Putamen (tissue), 1 donor: ENCODE measurements at places on chromosomes 2 and 18.

DNA sequence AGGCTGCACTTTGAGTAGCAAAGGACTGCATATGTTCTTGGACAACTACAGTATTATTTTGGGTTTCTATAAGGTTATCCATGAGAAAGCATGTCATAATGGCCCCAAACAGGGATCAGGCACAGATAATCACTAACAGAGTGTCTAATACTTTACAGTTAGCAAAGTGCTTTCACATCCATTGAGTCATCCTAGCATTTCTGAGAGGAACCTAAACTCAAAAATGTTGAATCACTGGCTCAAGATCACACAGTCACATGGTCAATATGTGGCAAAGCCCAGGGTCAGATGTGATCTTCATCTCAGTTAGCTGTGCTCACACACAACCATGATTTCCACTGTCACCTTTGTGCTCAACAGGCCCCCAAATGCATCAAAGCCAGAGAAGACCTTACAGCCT is 156.1 kb upstream of the VRK2 start:
- no peak for DNase-seq

GRCh38 chr2:32947484-32948143 is 861 bp downstream of the LTBP1 start:
- DNase-seq = no peak

DNA sequence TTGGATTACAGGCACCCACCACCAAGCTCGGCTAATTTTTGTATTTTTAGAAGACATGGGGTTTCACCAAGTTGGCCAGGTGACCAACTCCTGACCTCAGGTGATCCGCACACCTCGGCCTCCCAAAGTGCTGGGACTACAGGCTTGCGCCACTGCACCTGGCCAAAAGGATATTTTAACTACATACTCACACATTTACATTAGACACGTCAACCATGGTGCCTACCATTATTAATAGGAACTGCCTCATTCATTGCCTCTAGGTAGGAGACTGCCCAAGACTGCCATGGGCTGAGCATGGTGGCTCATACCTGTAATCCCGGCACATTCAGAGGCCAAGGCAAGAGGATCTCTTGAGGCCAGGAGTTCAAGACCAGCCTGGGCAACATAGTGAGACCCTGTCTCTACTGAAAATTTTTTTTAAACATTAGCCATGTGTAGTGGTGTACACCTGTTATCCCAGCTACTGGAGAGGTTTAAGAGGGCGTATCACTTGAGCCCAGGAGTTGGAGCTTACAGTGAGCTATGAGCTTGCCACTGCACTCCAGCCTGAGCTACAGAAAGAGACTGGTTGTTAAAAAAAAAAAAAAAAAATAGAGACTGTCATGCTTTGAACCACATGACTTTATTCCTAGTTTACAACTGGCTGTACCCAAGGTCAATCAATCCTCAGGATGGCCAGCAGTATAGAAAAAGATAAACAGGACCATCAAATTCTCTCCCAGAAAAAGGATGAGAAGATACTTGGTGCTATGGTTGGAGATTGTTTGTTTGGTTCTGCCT is 31.1 kb upstream of the EPC2 start:
- DNase-seq = no peak

GRCh38 chr18:79378536-79379250 is 17.0 kb upstream of the NFATC1 start:
- peak; percentile 62 for DNase-seq

GRCh38 chr2:209642146-209642820 is 129.3 kb upstream of the UNC80 start:
- no peak for DNase-seq

DNA sequence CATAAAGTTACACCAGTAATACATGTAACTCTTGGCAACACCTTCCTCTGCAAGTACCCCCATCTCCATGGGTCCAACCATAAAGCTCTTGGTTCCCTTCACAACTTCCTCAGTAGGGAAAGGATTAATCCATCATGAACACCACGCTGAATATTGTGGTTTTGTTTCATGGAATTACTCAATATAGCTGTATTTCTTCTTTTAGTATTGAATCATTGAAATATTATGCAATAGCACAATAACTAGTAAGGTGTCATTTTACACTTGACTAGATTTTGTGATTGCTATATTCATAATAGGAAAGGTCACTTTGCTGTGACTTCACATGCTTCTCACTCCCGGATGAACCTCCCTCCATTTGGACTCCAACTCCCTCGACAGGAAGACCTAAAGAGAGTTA is 29.7 kb upstream of the PID1 start:
- DNase-seq = no peak

GRCh38 chr2:110657724-110658305 is 20.0 kb downstream of the BUB1 start:
- DNase-seq = no peak

DNA sequence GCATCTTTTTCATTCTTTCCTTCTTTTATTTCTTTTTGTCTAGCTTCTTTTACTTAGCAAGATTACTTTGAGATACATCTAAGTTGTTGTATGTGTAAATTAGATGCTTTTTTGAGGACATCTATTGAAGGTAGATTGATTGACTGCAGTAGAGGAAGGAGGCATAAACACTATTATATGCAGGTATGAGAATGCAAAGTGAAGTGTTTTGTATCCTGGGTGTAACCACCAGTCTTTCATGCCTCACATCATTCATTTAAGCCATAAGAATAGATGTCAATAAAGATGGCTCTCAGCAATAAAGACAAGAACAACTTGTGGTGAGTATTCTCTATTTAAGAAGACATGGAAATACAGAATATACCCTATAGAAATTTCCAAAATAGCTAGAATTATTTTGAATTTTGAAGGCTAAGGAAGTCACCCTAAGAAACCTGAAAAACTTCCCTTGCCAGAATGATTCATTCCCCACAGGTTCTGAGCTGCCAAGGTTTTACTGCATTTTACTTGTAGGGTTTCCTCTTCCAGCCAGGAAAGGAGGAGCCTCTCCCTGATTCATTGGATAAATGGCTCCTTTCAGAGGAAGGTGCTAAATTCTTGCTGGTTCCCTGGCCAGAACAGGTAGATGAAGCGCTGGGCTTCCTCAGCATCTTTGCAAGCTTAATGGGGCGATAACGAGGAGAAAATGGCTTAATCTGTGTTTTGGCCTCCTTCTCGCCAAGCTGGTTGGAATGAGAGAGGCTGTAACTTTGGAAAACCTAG is 279.8 kb upstream of the SLC14A2 start:
- DNase-seq = no peak

DNA sequence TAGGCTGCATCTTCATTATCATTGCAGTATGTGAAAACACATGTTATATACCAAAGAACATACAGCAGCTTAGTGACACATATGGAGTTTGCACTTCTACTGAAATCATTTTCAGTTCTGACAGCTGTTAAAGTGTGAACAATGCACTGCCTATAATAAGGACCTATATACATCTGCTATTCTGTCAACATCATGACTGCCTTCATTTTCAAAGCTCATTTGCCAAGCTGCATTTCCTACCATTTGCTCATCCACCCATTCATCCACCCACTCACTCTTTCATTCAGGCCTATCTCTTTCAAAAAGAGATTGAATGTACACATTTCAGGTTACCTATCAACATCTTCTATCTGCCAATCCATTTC is 81.7 kb upstream of the STK17B start:
- DNase-seq = no peak

DNA sequence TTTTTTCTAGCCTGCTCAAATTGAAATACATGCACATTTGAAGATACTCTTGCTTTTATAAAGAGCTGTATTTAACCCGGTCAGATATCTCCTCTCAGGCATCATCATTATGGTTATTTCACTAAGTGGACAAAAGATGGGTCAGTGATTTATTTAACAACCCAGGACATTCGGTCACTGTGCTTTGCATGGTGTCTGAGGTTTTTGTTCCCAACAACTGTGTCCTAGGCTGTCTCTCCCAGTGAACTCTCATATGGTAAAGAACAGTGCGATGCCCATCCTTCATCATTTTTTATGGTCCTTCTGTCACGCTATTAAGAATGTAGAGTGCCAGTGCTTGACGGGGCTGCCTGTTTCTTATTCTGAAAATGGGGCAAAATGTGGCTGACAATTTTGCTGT is 372.4 kb downstream of the PTPRM start:
- DNase-seq = no peak

DNA sequence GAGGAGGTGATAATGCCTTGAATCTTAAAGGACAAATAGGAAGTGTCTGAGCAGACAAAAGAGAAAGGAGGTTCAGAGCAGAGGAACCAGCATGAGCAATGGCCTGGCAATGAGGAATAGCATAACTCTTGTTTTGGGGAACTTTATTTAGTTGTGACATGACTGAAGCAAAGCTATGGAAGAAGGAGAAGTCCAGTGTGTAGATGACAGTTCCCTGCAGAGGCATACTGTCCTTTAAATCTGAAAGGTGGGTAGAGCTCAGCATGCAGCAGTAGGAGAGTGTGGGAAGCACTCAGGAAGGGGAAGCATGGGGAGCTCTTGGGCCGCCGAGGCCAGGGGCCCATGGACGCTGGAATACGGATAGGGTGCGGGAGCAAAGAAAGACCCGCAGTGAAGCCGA is 173.8 kb downstream of the SEPTIN10 start:
- DNase-seq = no peak

DNA sequence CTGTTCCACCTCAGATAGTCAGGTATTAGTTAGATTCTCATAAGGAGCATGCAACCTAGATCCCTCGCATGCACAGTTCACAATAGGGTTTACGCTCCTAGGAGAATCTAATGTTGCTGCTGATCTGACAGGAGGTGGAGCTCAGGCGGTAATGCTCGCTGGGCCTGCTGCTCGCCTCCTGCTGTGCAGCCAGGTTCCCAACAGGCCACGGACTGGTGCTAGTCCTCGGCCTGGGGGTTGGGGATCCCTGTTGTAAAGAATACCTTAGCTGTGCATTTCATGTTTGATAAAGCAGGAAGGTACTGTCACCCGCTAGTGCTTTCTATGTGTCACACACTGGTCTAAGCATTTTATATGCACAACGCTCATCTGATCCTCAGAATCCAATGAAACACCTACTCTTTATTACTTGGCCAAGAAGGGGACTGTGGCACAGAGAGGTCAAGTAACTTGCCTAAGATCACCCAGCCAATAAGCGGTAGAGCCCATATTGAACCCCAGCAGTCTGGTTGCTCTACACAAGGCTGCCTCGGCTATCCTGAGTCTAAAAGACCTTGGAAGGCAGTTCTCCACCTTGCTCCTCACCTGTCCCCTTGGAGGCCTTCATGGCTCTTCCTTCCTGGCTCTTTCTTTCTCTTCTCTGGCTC is 35.8 kb downstream of the SLC4A3 start:
- DNase-seq = no peak

GRCh38 chr2:181554061-181554830 is 97.1 kb downstream of the ITGA4 start:
- no peak for DNase-seq

- peak; percentile 34 for DNase-seq
These were observed 598 bp upstream of the CEP68 start for GRCh38 chr2:65055422-65056214.

DNA sequence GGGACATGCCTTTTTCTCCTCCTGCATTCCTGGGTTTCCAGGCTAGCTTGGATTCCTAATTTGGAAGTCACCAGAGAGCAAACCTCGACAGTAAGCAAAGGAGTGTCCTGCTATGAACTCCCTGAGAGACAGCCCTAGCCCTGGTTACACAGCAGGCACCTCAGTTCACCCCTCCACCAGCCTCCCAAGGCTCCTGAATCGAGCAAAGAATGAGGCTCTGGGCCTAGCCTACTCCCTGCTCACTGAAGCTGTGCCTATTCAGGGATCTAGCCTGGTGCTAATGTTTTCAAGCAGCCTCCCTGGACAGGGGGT is 66.7 kb upstream of the RMDN2 start:
- no peak for DNase-seq

DNA sequence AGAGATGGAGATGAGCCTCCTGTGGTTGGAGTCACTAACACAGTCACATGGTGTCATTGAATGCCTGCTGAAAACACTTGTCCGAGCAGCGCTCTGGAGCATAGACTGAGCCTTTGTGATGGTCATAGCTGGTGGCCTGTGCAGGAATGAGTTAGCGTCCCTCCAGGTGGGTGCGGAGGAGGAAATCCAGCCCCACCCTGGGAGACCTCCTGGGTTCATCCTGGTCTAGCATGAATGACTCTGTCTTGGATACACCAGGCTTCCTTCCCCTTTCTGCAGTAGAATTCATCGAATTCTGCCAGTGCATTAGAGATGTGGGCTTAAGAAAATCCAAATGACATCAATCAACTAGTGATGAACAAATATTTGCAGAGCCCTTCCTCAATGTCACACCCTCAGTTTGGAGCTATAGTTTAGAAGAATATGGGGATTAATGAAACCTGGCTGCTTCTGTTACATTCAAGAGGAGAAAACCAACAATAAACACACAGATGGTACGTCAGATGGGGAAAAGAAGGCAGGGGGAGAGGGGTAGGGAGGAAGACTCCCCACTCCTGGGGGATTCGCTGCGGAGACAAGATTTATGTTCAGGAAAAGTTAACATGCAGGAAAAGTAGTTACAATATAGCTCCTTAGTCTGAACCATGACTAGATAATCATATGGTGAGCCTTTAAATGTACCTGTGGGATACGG is 136.7 kb downstream of the DDX1 start:
- DNase-seq = peak; percentile 70

- no peak for DNase-seq
These were observed 132.4 kb downstream of the TXNL1 start for GRCh38 chr18:56505971-56506370.

DNA sequence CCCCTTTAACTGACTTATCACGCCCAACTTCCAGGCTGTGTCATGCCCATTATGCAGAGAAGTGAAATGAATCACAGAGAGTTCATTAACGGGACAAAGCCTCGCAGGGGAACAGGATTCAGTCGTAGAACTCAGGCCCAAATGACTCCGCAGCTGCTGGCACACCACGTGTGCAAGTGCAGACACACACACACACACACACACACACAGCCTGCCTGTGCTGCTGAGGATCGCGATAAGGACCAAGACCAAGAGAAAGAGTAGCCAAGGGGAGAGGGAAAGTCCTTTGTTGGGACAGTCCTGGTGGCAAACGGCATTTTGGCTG is 90.0 kb upstream of the TAF1B start:
- no peak for DNase-seq

- DNase-seq = no peak
These were observed 282.9 kb downstream of the DYSF start for GRCh38 chr2:71736091-71736861.

DNA sequence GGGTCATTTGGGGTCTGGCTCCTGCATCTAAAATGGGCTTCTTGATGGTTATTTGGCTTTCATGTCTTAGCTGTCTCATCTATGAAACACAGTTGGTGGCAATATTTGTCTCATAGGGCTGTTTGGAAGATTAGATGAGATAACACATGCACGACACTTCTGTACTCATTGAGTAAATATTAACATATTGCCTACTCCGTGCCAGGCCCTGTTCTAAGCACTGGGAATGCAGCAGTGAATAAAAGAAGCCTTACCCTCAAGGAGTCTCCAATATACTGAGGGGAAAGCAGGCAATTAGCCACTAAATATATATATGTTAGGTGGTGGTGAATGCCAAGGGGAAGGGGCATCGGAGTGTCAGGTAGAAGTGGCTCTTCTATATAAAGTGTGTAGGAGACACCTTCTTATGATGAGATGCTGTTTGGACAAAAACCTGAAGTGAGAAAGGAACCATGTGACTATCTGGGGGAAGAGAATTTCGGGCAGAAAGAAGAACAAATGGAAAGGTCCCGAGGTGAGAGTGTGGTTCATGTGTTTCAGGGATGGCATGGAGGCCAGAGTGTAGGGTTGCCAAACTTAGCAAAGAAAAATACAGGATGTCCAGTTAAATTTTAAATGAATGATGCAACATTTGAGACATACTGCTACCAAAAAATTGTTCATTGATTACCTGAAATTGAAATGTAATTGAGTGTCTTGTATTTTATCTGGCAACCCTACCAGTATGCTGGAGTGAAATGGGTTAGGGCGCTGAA is 11.8 kb downstream of the SLC3A1 start:
- no peak for DNase-seq
